NCI-H2081 (cell line): ENCODE measurements at places on chromosomes 6 and 20.

- no peak for DNase-seq
Measured at GRCh38 chr6:2129182-2129621, 116.2 kb downstream of the GMDS start.

DNA sequence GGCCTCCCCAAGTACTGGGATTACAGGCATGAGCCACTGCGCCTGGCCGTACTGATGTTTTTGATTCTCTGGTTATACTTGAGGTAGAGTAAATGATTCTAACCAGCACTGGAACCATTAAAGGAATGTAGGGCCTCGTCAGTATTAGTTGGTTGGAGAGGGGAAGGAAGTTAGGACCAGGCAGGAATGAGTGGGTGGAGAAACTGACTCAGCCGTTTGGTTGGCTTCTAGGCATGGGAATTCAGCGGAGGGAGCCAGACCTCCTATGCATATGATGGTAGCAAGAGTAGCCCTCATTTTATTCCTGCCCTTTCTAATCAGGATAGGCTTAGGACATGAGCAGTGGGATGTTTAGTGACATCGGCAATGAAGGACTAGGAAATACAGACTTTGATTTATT is 19.0 kb upstream of the SERINC3 start:
- DNase-seq, result no peak

- no peak for DNase-seq
Measured at GRCh38 chr6:5102267-5102970, 17.3 kb downstream of the PPP1R3G start.

GRCh38 chr6:113632220-113632864 is 224.8 kb upstream of the MARCKS start:
- DNase-seq, result no peak

DNA sequence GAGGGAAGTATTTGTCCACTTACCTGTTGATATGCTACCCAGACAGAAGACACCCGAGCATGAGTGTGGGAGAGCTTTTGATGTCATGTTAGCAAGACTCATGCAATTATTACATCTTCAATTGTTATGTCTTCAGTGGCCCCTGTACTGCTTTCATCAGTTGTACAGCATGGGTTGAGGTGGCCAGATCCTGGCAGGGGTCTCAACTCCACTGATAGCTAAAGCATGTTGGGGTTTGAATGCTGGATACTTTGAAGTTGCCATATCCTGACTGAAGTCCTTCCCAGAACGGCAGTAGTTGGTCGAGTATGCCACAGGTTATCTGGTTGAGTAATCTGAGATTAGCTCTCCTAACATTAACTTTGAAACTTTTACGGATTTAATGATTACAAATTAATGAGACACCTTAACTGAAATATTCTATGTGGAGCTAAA is 46.7 kb downstream of the LRRN4 start:
- DNase-seq, result no peak

GRCh38 chr6:19845266-19846041 is 8.3 kb downstream of the ID4 start:
- DNase-seq, result no peak

DNA sequence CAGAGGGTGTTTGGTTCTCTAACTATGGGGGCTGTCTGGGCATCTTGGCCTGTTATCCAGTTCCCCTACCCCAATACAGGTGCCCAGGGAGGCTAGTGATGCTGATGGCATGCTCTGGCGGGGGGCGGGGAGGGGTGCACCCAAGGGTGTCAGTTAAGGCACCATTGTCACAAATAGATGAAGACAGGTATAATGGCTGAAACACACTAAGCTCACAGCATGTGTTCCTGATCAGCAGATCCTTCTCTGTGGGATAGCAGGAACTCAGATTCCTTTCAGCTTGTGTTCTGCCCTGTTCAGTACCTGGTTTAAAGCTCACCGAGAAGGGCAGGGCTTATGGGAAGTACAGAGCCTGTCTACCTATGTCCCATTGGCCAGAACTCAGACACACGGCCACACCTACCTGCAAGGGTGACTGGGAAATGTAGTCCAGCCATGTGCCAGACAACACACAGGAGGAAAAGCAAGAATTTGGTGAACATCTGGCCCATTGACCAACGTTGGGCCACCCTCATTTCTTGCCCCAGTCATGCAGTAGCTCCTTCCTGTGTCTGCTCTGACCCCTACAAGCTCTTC is 3.4 kb upstream of the RSPO4 start:
- DNase-seq, result peak; percentile 10

GRCh38 chr6:127276331-127276730 is 9.7 kb downstream of the RNF146 start:
- no peak for DNase-seq

GRCh38 chr6:12401200-12401599 is 111.0 kb downstream of the EDN1 start:
- DNase-seq, result no peak
